Urothelium cell line (cell line): ENCODE measurements at places on chromosomes 6 and 20.

GRCh38 chr20:33846291-33846935 lies 35.3 kb downstream of the CHMP4B start:
- no peak for DNase-seq

DNA sequence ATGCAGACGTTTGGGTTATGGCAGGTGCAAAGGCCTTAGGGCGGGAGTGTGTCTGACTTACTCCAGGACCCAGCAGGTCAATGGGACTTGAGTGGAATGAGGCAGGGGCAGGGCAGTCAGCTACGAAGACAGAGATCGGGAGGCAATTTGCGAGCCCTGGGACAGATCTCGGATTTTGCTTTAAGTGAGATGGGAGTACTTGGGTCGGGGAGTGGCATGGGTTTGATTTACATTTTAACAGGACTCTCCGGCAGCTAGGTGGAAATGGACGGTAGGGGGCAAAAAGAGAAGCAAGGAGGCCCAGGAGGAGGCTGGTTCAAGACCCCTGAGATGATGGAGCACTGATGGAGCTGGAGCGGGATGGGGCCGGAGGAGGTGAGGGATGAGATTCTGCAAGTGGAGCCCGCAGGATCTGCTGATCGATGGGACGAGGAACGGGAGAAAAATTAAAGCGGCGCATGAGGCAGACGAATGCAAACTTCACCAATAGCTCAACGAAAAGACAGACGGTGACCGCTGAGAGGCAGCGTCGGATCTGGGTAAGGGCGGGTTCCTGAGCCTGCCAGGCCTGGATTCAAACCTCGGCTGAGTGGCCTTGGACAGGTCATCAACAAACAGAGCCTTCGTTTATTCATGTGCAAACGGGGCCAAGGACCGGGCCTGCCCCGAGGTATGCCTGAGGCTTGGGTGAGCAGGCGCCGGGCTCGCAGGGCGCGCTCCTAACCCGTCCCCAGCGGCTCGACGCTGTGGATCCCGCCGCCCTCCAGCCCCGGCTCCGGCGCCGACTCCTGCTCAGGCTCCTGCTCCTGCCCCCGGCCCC lies 756 bp upstream of the RBCK1 start:
- DNase-seq = peak; percentile 90

GRCh38 chr20:1888796-1889463 lies 6.3 kb upstream of the SIRPA start:
- no peak for DNase-seq

DNA sequence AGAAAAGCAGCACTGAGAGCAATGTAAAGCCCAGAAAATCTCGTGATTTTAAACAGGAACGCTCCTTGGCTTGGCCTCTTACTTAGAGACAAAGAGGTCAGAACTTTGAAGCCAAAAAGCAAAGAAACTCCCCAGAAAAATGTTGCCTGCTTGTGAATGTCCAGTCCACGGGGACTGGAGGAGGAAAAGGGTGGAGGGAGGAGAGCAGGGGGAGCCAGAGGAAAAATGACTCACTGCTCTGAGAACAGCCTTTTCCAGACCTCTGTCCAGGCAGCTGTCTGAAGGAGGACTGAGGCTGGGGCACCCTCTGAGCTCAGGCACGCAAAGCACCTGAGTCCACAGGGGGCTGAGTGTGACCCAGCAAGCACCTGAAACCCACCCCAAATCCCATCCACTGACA lies 64.7 kb downstream of the TRAM2 start:
- DNase-seq = peak; percentile 84

DNA sequence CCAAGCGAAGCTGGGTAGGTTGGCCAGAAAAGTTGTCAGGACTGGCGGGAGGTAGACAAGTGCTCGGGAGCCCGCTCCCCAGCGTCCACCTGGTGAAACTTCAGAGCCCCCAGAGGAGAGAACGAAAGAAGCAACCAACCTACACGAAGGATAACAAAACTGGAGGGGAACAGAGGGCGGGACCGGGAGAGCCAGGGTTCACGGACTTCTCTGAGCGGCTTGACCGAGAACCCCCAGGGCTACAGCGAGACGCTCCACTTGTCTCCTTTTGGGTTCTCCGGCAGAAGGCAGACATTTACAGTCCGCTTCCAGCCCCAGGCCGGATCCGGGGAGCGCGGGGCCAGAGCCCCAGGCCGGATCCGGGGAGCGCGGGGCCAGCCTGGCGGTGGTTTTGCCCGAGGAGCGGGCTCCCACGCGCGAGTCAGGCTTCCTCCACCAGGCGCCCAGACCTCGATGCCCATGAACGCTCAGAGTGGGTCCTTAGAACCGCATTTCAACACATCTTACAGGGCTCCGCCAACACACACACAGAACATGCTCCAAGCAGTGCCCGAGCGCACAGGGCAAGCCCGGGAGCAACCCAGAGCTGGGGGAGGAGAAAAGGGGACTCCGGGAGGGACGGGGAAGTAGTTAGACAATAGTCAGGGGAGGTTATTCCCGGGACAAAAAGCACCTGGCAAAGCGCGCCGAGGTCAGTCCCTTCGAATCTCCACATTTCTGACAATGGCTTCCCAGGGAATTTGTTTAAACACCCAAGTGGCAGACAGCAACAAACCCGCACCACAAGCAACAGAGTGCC lies 1.1 kb downstream of the PTPRK start:
- DNase-seq = peak; percentile 65

DNA sequence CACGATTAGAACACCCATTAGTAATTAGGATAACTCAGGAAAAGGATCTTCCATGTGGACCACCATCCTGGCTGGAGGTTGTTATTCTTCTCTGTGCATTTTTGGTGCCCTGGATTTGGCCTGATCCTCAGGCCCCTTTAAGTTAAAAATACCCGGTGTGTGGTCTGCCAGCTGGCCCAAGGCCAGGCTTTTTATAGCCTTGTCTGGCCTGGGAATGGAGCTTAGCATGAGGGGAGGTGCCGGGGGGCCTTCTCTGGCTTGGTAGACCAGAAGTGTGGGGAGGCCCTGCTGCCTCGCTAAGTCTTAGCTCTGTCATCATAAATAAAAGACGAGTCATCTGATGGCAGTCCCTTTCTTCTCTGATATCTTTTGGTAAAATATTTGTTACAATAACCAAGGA lies 71.4 kb downstream of the ARID1B start:
- DNase-seq = peak; percentile 17

DNA sequence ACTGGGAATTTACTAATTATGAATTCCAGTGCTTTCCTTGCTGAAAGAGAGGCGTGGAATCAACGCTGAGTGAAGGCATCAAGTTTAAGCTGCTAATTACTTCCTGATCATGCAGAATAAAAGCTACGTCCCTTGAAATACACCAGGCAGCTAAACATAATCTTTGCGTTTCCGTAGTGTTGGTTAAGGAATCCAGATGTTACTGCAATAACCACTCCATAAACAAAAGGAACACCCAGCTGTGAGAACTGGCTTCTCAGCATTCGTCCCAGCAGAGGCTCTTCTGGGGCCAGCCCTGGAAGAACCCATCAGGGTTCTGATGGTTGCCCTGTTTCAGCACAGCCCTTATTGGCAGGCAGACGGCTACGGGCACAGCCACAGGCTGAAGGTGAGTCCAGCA lies 111.4 kb downstream of the CDH26 start:
- DNase-seq = no peak

DNA sequence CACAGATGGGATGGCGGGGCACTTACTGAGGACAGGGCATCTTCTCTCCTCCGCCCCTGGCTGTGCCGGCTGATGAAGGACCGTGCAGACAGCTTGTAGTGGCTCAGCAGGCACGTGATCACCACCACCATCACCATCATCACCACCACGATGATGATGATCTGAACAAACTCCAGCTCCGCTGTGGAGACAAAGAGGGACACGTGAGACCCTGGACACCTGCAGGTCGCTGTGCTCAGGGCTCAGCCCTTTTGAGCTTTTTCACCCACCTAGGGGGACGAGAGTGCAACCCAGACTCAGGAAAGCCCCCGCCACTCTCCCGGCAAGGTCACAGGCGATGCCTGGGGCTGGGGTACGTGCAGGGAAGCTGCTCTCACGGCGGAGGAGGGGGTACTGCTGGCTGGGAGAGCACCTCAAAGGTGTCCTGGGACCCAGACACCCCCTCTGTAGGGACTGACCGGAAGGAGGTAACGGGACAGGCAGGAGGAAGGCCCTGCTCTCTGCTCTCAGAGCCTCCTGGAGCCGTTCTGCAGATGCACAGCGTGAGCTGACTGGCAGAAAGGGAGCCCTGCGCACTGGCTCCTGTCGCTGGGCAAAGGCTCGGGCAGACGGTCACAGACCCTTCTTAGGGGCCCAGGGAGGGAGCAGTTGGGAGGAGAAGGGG lies 39.4 kb upstream of the ZBP1 start:
- DNase-seq = no peak

DNA sequence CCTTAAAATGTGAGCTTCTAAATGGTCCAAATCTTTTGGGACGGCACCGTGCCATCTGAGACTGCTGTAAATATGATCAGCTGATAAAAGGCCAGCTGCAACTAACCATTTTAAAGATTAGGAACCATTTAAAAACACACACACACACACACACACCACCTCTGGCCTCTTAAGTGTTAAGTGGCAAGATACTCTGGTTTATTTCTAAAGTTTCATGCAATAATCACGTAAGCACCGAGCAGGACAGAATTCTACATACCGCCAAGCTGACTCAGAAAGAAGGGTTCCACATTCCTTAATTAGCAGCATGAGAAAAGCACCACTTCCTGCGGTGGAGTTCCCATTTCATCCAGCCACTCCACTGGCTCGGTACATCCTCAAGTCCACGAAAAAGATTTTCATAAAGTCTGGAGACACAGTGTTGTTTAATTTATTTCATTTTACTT lies 17.8 kb upstream of the ZNF217 start:
- DNase-seq = peak; percentile 90

DNA sequence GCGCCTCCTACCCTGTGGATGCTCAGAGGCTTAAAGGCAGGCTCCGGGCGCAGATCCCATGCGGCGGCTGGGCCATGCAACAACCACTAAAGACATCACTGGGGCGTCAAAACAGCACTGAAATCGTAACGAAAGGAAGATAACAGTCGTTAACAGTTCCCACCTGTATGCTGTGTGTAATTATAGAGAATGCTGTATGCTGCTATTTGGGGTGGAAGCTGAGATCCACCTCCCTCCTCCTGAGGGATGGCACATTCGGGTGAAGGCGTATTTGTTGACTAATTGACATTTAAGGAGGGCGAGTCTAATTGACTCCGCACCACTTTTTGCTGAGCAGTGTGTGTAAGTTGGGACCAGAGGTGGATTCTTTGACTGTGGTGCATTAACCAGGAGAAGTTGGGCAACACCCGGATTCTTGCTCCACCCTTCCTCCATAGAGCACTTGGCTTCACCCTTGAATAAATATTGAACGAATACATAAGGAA lies 687 bp downstream of the SLC35A1 start:
- peak; percentile 50 for DNase-seq

GRCh38 chr20:41314386-41314785 lies 3.1 kb downstream of the ZHX3 start:
- no peak for DNase-seq

- no peak for DNase-seq
Measured at GRCh38 chr20:56501116-56501515, 23.4 kb upstream of the FAM209A start.

GRCh38 chr6:108955329-108955949 lies 107.2 kb downstream of the ARMC2 start:
- DNase-seq = no peak

DNA sequence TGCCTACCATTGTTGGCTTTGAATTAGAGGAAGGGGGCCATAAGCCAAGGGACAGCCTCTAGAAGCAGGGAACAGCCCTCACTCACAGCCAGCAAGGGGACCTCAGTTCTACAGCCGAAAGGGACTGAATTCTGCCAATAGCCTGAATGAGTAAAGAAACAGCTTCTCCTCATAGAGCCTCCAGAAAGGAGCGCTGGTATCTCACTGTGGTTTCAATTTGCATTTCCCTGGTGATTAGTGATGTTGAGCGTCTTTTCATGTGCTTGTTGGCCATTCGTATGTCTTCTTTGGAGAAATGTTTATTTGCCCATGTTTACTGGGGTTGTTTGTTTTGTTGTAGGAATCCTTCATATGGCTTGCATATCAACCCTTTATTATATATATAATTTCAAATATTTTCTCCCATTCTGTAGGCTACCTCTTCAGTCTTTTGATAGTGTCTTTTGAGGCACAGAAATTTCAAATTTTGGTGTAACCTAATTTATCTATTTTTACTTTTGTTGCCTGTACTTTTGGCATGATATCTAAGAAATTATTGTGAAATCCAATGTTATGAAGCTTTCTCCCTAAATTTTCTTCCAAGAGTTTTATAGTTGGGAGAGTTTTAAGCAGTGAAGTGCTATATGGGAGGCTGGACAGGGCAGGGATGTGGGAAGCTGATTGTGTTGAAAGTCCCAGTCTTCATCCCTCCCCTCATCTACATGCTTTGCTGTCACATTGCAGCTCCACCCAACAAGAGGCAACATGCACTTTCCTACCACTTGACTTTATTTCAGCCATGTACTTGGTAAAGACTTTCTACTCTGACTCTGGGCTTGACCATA lies 82.3 kb upstream of the SHLD1 start:
- DNase-seq = no peak

- no peak for DNase-seq
Measured at GRCh38 chr20:9119776-9120175, 50.9 kb downstream of the PLCB4 start.
